ENCODE measurements at places on chromosomes 11 and 22. TPM values are rescaled to one million over a fixed set of nuclear protein-coding genes. Genes with fewer than 3 reads are reported as not detected.

The COA4 gene
- total RNA-seq, result 87.8 TPM

The OR2AG1 gene
- total RNA-seq, result not detected

The OR51E2 gene
- total RNA-seq, result not detected

The ACAT1 gene
- total RNA-seq, result 54.9 TPM

The ACRV1 gene
- not detected for total RNA-seq

The C1QTNF6 gene
- total RNA-seq, result 13.6 TPM

The VSIG10L2 gene
- total RNA-seq, result not detected

The SMDT1 gene
- total RNA-seq, result 50.2 TPM

The KRTAP5-10 gene
- not detected for total RNA-seq

The ADM gene
- total RNA-seq, result 0.40 TPM

The TMEM151A gene
- not detected for total RNA-seq

The OR51E1 gene
- not detected for total RNA-seq

The RAG2 gene
- total RNA-seq, result not detected

The C22orf15 gene
- total RNA-seq, result 1.4 TPM

The POTEH gene
- total RNA-seq, result not detected

Data from activated naive CD4-positive, alpha-beta T cell treated with anti-CD3 and anti-CD28 coated beads for 36 hours (primary cell).